A172 (cell line): ENCODE measurements at places on chromosomes 12 and 14. TPM values are rescaled to one million over a fixed set of nuclear protein-coding genes. Genes with fewer than 3 reads are reported as not detected.

DNA sequence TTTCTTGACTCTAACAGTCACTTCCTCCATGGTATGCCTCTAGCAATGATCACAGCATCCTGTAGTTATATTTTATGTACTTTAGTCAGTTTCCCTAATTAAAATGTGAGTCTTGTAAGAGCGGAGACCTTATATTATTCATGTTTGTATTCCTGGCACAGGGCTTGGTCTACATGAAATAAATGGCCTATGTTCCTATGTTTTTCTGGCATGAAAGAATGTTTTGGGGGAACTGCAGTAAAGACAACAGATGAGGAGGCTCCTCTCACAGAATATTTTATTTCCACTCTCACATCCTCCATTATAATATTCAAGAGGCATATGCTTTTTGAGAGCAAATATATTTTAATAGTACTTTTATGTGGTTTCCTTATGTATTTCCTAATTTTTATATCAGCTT, 429.8 kb upstream of the PDE3A start:
- DNase-seq, result no peak

DNA sequence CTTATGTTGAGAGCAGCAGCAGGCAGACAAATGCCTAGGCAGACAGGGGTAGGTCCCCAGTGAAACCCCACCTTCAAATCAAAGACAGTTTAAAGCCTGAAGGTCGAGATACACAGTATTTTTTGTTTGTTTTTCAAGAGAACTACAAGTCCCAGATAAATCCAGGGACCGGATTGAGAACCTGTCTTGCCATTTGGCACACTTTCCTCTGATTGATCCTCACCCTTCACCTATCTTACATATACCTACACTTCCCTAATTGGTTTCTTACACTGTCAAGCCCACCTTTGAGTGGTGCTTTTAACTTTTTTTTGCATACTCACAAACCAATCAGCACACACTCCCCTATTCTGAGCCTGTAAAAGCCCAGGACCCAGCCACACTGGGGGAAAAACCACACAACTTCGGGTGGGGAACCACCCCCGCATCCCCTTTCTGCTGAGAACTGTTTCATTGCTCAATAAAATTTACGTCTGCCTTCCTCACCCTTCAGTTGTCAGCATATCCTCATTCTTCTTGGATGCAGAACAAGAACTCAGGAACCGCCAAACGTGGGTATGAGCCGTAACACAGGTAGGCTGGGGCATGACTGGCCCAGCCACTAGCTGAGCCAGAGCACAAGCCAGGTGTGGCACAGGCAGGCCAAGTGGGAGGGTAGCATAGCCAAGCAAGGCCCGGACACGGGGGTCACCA, 11.1 kb downstream of the DICER1 start:
- DNase-seq, result no peak

DNA sequence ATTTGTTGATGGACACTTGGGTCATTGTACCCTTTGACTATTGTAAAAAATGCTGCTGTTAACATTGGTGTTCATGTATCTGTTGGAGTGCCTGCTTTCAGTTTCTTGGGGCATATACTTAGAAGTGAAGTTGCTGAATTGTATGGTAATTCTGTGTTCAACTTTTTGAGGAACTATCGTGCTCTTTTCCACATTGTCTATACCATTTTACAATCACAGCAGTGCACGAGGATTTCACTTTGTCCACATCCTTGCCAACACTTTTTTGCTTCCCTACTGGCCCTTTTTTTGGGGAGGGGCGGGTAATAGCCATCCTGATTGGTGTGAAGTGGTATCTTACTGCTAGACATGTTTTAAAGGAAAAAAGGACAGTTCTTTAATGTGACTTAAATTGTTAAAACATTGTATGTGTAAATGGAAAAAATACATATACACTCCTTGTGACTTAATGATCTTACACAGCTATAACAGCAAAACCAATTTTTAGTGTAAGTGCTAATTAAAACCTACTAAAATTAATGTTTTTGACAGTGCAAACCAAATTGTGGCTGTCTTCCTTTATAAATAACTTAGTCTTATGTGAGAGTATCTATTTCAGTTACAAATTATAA, 52.7 kb downstream of the WNK1 start:
- no peak for DNase-seq

GRCh38 chr12:106774808-106775524, 484 bp downstream of the RIC8B start:
- DNase-seq, result no peak

GRCh38 chr12:88625356-88625755, 45.1 kb upstream of the KITLG start:
- DNase-seq, result no peak

- no peak for DNase-seq
These were observed 78.7 kb downstream of the PPM1A start for GRCh38 chr14:60327447-60328331.

DNA sequence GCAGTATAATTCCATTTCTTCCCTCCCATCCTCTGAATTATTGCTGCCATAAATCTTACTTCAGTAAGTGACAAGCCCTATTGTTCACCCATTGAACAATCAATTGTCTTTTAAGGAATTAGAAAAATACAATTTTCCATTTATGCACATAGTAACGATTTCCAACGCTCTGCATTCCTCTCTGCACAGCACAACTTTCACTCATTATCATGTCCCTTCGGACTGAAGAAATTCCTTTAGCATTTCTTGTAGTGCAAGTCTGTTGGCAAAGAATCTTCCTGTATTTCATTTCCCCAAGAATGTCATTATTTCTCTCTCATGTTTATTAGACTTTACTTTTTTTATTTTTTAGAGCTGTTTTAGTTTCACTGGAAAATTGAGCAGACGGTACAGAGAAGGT, 252.1 kb upstream of the RTL1 start:
- no peak for DNase-seq

DNA sequence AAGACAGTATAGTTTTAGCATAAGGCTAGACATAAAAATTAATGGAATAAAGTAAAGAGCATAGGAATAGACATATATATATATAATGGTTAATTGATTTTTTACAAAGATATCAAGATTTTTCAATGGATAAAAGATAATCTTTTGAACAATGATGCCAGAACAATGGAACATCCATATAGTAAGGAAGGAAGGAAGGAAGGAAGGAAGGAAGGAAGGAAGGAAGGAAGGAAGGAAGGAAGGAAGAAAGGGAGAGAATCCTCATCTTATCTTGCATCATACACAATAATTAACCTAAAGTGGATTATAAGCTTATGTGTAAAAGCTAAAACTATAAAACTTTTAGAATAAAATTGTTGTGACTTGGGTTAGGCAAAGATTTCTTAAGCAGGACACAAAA, 9.8 kb upstream of the NELL2 start:
- DNase-seq, result no peak

- DNase-seq, result peak; percentile 54
These were observed 55.0 kb upstream of the NELL2 start for GRCh38 chr12:44930972-44931600.

DNA sequence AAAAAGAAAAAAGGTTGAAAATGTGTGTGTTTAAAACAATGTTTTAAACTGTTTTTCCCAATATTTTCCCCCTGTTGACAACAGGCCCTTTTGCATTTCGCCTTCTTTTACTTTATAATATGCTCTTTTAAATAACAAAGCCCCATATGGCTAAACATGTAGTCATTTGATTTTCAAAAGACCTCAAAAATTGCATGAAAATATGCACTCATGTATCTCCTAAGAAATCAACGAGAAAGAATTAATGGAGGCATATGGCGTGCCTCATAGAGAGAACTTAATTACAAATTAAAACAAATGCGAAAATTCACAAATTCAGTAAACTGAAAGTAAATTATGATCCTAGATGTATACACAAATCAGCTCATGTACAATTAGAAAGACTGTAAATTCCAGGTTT, 202.6 kb upstream of the FOXN3 start:
- no peak for DNase-seq

GRCh38 chr12:117587631-117588287, 226.3 kb upstream of the NOS1 start:
- DNase-seq, result peak; percentile 48

- DNase-seq, result no peak
These were observed 116.5 kb downstream of the TMEM132C start for GRCh38 chr12:128383357-128383937.

GRCh38 chr14:24857277-24857676, 192.7 kb downstream of the STXBP6 start:
- no peak for DNase-seq

DNA sequence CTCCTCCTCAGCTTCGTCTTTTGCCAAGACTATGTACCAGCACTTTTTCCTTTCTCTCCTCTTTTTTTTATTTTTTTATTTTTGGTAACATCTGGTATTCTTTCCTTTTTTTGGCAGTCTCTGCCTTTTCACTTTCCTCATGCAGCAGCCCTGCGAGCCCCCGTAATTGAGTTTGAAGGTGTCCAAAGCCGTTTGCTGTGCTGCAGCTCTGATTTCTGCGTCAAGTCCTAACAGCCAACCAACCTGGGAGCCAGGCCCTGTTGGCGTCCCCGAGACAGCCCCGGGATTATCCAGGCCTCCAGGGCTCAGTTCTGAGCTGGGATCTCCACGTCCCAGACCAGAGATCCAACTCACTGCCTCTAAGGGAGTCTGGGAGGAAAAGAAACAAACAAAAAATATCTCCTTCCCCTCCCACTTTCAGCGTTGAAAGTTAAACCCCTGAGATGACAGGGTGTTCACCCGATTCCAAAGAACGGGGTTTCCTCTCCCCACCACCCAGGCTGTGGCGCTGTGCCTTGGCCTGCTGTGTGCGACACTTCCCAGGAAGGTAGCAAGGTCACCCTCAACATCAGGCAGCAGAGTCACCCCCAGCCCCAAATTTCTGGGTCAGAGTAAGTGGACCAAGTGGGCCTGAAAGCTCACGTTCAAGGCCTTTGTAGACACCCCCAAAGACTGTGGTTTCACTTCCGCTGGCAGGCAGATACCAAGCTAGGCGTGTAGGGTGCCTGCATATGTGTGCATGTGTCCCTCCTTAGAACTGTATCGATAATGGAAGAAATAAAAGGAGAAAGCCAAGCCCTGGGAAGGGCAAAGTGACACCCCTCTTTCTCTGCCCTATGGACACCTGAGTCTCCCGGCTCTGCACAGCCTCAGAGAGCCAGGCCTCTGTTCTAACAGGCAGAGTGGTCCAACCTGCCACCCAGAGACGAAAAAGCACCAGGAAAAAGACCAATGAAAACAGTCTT, 11.1 kb downstream of the BCL11B start:
- DNase-seq, result no peak

- no peak for DNase-seq
These were observed 148.8 kb downstream of the PLXNC1 start for GRCh38 chr12:94297096-94297699.

DNA sequence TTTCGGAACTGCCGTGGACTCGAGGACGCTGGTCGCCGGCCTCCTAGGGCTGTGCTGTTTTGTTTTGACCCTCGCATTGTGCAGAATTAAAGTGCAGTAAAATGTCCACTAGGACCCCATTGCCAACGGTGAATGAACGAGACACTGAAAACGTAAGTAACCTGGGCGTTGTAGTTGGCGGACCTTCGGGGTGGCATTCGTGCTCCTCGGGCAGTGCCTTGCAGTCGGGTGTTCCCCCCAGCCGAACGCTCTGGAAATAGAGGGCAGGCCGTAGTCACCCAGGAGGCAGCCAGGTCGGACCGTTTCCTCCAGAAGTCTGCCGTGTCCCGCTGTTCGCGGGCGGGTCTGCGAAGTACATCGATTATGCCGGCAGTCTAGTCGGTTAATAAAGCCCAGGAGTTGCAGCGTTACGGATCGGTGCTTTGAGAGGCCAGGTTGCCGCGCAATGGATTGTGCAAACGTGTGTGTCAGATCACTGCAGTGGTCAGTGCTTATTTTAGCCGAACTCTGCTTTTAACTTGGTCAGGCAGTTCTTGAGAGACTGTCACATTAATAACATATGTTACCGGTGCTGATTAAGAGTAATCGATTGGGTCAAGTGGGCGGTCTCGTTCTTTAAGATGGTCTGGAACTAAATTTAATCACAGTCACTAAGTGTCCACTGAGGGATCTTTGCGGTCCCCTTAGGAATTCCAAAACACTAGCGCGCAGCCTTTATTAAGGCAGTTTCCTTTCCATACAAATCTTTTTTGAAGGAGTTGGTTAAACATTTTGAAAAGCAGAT, 906 bp downstream of the MARK3 start:
- DNase-seq, result no peak

DNA sequence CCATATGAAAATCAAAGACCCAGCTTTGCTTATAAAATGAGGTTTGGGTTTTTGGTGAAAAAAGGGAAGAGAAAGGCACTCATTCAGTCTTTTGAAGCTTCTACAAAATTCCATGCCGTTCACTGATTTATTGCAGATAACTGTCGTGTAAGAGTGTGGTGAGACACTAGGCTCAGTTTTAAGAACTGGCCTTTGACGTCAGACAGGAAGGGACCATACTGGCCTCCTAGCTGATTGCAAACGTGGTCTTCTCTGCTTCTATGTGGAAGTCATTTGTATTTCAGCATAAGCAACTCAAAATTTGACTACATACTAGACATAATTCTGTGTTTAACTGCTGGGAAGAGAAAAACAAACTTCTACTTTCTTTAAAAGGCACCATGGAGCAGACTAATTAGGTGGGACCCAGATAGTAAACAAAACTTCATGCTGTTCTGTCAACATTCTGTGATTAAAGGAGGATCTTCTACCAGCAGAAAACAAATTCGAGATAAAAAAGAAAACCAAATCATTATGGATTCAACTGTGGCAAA, 168.7 kb downstream of the TTC7B start:
- no peak for DNase-seq

GRCh38 chr12:76588881-76589565, 29.5 kb upstream of the OSBPL8 start:
- DNase-seq, result peak; percentile 22

DNA sequence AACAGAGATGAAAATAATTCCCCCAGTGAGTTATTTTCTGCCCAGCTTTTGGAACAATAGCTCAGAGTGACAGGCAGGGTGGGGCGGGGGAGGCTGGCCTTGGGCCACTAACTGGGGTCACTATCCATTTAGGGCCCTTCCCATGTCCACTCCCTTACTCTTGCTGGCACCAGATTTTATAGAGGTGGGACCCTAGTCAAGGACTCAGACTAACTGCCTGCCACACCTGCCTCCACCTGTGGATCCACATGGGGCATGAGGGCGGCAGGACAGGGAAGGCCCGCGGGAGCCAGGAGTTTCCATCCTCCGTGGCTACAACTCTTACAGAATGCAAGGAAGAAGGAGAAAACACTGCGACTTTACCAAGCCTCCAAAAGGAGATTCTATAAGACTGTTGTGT, 10.1 kb downstream of the VDR start:
- DNase-seq, result no peak

- DNase-seq, result no peak
These were observed 25.9 kb downstream of the CGRRF1 start for GRCh38 chr14:54535646-54536045.

DNA sequence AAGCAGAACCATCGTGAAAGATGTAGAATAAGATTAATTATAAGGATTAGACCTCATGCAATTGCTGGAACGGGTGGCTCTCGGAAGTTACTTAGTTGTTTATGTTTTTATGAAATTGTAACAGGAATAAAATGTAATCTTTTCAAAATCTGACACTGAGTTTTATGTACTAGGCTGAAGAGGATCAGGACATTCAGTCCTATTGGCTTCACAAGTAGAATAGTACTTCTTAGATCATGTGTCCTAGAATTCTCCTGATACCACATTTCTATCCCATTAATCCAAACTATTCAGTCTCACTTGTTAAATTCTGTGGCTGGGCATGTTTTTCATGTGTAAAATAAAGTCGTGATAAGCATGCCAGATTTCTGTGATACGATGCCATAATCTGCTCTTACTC, 423.5 kb upstream of the OR4E1 start:
- no peak for DNase-seq

Gene FAM186B
- total RNA-seq, result 0.05 and 0.55 TPM in 2 replicates

Gene PPP1R36
- total RNA-seq, result 0.69 TPM in 1 of 2 replicates, not detected in the other

Gene MYH7
- total RNA-seq, result not detected in 2 replicates

Gene GARIN6
- not detected in 2 replicates for total RNA-seq

Gene WNT5B
- total RNA-seq, result 10.1 and 10.3 TPM in 2 replicates

Gene KRT72
- not detected in 2 replicates for total RNA-seq

Gene PLD4
- total RNA-seq, result not detected in 2 replicates

Gene YEATS4
- total RNA-seq, result 46.1 and 56.3 TPM in 2 replicates

Gene KCTD10
- total RNA-seq, result 19.6 and 53.6 TPM in 2 replicates
